ENCODE measurements at places on chromosomes 13 and 19.

- DNase-seq: no peak
These were observed 190.9 kb downstream of the ZNF486 start for GRCh38 chr19:20357921-20358320.

- DNase-seq: no peak
These were observed 15.5 kb downstream of the TMPRSS9 start for GRCh38 chr19:2375353-2376121.

- peak; percentile 64 for DNase-seq
These were observed 6.0 kb upstream of the TNFAIP8L1 start for GRCh38 chr19:4633140-4633967.

GRCh38 chr19:18416778-18417249 is 2.4 kb upstream of the SSBP4 start:
- DNase-seq: peak; percentile 85

DNA sequence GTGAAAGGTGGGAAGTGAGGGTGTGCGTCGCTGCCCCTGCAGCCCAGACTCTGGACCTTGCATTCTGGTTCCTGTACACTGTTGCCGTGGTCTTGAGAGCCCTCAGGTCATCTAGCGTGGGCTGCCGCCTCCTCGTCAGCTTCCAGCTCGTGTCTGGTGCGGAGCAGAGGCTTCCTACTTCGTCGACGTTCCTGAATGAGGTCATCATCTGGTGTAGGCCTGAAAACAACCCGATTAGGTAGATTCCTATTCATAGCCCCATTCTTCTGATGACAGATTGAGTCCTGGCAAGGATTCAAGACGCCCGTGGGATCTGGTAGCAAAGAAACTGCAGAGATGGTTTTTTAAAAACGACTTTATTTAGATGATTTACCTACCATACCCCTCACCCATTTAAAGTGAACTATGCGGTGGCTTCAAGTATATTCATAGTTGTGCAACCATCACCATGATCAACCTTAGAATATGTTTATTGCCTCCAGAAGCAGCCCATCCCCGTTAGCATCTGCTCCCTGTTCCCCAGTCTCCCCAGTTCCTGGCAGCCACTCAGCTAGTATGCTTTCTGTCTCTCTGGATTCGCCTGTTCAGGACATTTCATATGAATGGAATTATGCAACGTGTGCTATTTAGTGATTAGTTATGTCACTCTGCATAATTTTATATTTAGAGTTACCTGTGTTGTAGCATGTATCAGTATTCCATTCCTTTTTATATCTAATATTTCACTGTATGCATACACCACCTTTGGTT is 13.8 kb downstream of the NAXD start:
- no peak for DNase-seq

DNA sequence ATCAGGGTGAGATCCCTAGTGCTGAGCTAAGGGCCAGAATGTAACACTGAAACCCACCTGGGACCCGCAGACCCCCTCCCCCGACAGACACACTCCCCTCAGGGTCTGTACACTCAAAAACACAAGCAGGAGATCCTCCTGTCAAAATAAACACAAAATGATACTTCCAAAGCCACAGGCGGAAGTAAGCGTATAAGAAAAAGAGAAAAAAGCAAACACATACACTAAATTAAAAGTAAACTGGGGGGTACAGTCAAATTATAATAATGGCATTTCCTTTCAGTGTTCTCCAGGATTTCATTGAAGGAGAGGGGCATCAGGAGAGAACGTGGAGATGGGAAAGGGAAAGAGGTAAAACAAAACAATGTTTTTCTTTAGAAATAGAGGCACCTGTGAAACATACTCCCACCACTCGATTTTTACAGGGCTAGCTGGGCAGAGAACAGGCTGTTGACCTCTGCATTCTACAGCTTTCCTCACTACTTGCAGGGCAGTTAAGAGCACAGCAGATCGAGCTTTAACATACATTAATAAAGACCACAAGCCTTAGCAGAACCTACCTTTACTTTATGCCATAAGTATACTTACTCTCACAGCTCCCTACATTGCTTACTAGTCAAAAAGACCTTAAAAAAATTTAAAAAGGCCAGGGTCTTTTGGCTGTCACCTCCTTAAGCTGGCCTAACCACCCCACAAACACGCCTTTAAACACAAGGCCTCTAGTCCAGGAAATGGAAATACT is 5.3 kb downstream of the ZIC5 start:
- DNase-seq: no peak

GRCh38 chr13:46607768-46608564 is 55.0 kb downstream of the LRCH1 start:
- DNase-seq: no peak

GRCh38 chr13:114122591-114123211 is 9.7 kb downstream of the RASA3 start:
- no peak for DNase-seq

DNA sequence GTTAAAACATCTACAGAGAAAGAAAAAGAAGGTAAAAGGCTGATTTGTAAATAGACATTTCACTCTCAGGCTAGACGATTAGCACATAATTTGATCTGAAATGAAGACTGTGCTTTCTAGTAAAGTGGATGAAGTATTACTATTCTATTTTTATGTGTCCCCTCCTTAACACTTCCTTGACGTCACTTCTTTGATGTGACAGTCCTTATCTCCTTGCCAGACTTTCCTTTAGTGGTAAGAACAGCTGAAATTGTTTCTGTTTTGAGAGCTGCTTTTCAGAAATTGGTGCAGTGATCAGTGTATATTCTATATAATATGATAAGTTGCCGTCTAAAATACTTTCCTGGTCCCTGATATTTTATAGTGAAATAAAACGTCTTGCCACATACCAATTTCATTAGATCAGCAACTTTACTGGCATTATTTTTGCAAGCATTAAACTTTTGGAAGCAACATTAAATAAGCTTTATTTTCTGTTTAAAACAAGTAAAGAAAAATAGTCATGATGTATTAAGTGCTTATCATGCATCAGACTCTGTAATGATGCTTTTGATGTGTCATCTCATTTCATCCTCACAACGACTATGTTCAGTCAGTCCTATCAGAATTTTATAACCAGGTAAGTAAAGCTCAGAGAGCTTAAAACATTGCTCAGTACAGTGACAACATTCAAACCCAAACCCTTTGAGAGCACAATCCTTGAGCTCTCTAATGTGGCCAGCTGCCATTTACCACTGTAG is 210.3 kb upstream of the PCDH9 start:
- no peak for DNase-seq

GRCh38 chr13:98288211-98288610 is 111.1 kb upstream of the RNF113B start:
- DNase-seq: no peak

GRCh38 chr19:41944336-41944735 is 14.8 kb downstream of the RABAC1 start:
- DNase-seq: no peak

- DNase-seq: no peak
These were observed 198.1 kb downstream of the VWA8 start for GRCh38 chr13:41762796-41763195.

DNA sequence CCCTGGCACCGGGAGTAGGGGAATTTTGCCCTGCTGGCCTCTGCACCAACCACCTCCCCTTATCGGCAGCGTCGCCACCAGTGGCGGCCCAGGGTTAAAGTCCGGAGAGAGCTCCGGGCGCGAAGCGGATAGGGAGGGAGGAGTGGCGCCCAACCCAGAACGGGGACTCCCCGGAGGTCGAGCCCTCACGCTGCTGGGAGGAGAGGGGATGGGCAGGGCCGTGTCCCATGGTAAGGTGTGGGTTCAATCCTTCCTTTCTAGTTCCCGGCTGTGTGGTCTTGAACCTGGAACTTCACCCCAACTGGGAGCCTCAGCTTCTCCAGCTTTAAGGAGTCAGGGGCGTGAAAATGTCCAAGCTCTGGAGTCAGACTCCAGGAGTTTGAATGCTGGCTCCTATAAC is 23.3 kb upstream of the BCL3 start:
- no peak for DNase-seq

GRCh38 chr19:49243129-49243528 is 81.9 kb downstream of the SLC6A16 start:
- no peak for DNase-seq

DNA sequence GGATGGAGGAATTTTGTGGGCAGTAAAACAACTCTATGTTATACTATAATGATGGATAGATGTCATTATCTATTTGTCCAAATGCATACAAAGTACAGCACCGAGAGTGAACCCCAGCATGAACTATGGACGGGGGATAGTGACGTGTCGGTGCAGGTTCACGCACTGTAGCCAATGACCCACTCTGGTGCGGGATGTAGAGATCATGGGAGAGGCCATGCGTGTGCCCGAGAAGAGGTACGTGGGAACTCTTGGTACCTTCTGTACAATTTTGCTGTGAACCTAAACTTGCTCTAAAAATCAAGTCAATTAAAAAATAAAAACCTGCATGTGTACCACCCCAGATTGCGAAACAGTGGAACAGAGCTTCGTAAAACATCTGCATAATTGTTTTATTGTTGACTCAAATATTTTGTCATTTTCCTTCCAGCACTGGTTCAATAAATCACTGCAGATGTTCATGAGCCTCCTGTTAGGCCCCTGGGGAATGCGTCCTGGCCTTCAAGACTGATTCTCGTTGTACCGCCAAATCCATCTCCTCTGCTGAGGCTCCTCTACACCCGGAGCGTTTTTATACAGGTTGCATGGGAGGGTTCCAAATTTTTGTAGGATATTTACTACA is 30.9 kb downstream of the COL4A1 start:
- DNase-seq: no peak

Data from CD4-positive, alpha-beta T cell treated with Interferon alpha-2 for 1 hour (primary cell).